ENCODE measurements at places on chromosomes 2 and 18.
A peak's percentile ranks its signal among the peaks of the same experiment; 100 is the strongest.

GRCh38 chr2:105447476-105447875 lies 48.6 kb upstream of the FHL2 start:
- DNase-seq, result no peak

GRCh38 chr2:187446711-187447110 lies 1.3 kb downstream of the CALCRL start:
- no peak for DNase-seq

GRCh38 chr2:171124541-171124940 lies 36.2 kb downstream of the TLK1 start:
- no peak for DNase-seq

DNA sequence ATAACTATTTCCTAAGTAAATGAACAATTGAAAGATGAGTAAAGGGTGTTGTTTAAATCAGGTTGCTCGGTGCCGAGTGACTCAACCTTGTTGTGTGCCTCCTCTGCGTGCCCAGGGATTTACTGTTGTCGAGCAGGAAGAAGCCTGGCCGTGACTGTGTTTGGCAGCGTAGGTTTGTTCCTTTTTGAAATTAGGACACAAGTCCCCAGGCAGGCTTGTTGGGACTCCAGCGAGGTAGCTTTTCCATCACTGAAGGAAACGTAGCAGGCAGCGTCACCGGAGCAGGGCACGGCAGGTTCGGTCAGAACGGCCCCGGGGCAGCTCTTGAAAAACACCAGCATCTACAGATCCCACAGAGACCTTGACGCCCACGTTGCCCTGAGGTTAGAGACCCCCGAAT lies 48.6 kb downstream of the TMEM18 start:
- DNase-seq, result peak; percentile 39

GRCh38 chr2:221715523-221716247 lies 143.6 kb upstream of the EPHA4 start:
- no peak for DNase-seq

GRCh38 chr2:69505710-69506109 lies 68.5 kb upstream of the NFU1 start:
- no peak for DNase-seq

DNA sequence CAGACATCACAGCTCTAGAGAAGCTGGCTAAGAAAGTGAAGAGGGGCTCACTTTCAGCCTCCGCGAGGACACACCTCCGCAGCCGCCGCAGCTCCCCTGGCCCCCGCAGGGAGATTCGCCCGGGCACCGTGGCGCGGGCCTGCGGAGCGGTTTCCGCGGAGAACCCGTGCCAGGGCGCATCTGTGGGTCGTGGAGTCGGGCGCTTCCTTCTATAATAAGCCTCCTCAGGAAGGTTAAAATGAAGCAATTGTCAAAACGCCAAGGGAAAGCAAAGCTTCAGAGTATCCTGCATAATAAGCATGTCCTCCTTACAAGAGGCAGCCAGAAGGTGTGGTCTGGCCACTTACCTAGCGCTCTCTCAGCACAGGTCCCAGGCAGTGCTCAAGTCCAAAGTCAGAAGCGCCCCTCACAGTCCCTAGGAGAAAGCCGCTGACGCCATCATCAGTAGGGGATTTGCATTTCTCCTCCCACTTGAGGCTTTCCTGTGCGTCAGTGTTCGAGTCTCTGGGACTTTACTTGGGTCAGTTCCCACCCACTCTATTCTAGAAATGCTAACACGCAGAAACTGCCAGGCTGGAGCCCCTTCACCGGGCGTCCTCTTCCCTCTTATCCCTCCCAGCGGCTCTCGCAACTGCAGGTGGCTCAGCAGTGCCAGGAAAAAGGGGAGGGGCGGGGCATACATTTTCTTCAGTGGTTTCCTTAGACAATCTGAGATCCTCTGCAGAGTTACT lies at the start of gene STAT4:
Gene STAT4 (minus strand): TSS at position 395 of the 731 bp plus-strand sequence. CDS start 2,791 bp downstream, outside the sequence.
- peak; percentile 31 for DNase-seq

DNA sequence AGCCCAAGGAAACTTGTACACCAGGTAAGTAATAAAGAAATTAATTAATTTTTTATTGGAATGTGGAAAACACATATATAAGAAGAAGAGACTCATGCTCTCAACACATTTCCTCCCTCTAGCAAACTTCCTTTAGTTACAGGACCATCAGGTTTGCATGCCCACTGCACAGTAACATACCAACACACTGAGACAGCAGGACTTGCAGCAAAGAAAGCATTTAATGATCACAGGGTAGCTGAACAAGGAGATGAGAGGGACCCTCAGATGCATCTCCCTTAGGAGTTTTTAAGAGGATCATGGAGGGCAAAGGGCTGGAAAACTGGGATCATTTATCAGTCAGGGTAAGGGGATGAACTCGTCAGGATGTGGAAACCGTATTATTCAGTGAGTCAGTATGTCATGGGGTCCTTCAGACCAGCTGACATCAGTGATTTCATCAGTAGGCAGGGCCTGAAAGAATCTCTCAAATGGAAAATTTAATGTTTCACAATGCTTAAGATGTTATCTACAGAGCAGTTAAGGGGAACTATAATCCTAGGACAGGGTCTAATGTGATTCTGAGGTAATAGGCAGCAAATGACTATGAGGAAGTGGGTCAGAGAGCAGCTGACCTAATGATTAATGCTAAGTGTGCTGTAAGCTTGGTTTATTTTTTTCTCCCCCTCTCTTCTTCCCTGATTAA lies 193.8 kb upstream of the RND3 start:
- no peak for DNase-seq

DNA sequence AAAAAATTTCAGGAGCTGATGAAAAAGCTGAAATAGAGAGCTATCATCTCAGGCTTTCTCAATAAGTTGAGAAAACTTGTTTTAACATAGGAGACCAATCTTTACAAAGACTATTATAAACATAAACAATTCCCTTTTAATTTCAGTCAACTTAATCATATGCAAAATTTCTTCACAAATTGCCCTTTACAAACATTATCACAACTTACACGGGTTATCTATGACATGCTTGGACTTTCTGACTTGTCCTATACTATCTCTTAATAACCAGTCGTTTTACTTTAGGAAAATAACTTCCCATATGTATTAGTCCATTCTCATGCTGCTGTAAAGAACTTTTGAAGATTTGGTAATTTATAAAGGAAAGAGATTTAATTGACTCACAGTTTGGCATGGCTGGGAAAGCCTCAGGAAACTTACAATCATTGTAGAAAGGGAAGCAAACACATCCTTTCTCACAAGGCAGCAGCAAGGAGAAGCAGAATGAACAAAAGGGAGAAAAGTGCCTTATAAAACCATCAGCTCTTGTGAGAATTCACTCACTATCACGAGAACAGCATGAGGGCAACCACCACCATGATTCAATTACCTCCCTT lies 1583.7 kb upstream of the CELF4 start:
- peak; percentile 5 for DNase-seq

GRCh38 chr2:21633911-21634310 lies 510.1 kb downstream of the TDRD15 start:
- no peak for DNase-seq

DNA sequence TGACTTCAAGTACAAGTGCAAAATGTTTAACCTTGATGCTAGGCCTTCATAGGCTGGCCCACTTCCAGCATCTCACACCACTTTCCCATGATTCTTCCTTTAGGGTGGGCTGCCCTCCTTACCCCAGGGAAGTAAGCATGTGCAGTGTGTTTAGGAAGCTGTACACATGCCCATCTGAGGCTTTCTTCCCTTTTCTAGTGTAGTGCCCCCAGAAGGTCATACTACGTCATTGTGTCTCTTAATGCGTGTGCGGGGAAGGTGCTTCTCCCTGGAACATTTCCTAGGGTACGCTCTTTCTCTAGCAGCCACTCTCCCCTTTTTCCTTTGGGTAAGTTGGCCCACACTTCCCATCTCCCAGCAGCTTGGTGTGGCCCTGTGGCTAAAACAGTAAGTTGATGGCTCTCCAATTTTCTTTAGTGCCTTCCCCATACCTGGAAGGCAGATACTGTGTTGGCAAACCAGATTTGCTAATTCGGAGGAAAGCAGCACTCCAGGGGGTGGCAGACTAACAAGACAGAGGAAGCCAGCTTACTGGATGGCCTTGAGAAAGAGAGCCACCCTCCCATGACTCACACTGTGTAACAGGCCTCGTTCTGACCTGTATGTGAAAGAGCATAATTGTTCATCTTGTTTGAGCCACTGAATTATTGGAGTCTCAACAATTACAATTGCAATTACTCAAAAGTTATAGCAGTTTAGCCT lies 1.1 kb upstream of the SULT6B1 start:
- no peak for DNase-seq

GRCh38 chr2:218961651-218962570 lies 2.4 kb downstream of the CDK5R2 start:
- peak; percentile 52 for DNase-seq

GRCh38 chr2:237026981-237027711 lies 58.5 kb upstream of the COPS8 start:
- peak; percentile 75 for DNase-seq

GRCh38 chr2:169077674-169078240 lies 8.4 kb downstream of the DHRS9 start:
- DNase-seq, result no peak

- no peak for DNase-seq
Observed at GRCh38 chr2:2904721-2905350, 472.8 kb downstream of the EIPR1 start.

GRCh38 chr2:28821295-28821958 lies 10.8 kb downstream of the SPDYA start:
- DNase-seq, result no peak

DNA sequence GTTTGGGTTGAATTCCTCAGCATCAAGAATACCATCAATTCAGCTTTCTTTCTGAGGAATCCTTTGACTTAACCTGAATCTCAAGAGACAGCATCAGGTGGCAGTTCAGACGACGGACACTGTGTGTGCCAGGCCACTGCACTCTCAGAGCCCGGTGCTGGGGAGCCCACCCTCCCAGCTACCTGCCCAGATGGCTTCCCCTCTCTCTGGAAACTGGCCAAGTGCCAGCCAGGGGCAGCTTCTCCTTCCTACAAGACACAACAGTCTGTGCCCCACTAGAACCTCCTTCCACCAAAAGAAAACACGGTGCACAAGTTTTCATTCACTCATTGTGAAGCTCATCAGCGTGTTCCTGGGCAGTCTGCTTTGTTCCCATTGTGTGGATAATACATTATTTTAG lies 28.5 kb downstream of the MAL start:
- no peak for DNase-seq

- no peak for DNase-seq
Observed at GRCh38 chr2:28086611-28087010, 196.1 kb downstream of the BABAM2 start.

GRCh38 chr2:203631068-203631757 lies 75.2 kb upstream of the CD28 start:
- DNase-seq, result peak; percentile 25

GRCh38 chr2:67524777-67525176 lies 127.6 kb downstream of the ETAA1 start:
- DNase-seq, result no peak

DNA sequence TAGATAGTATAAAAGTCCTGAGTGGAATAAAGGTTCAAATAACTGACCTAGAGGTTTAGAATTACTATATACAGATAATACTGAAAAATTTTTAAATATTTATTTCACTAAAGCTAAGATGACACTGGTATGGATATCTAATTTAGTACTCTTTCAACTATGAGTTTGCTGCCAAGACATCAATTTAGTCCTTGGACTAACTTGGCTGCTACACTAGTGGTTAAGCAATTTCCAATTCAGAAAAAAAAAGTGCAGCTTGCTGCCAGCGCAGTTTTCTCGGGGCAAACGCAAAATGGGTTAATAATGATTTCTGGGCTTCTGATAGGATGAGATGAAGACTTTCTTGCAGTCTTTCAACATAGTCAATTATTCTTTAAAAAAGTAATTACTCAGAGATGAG lies 10.8 kb downstream of the BUB1 start:
- no peak for DNase-seq

- DNase-seq, result no peak
Observed at GRCh38 chr2:120861576-120862191, 126.0 kb downstream of the GLI2 start.

DNA sequence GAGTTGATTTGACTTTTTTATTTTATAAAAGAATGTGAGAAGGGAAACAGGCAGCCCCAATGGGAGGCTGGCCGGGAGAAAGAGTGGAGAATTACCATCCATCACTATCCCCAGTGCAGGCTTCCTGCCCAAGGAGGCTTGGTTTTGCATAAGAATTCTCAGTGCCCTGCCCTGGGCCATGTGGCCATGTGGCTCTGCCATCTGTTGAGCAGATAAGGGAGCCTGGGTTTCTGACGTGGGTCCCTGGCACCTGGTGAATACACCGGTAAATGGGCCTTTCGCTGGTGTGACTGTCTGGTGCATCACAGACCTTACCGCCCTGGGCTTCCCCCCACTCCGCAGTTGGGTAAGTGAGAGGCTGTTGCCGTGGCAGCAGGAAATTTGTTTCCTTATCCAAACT lies 54.5 kb upstream of the TMEM163 start:
- no peak for DNase-seq

DNA sequence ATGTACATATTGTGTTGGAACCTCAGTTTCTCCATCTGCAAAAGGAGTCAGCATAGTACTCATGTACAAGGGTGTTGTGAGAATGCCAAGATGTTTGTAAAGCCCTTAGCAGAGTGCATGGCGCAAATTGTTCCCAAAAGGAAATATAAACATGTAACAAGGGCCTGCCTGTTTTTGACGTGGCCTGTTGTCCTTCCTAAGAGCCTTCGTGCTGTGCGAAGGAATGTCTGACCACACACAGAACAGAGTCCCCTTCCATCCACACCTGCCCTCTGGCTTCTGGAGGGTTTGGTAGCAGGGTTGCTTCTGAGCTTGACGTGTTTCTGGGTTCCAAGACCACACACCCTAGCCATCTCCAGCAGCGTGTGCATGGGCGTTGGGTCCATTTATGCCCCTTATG lies 34.9 kb downstream of the CABLES1 start:
- DNase-seq, result no peak

DNA sequence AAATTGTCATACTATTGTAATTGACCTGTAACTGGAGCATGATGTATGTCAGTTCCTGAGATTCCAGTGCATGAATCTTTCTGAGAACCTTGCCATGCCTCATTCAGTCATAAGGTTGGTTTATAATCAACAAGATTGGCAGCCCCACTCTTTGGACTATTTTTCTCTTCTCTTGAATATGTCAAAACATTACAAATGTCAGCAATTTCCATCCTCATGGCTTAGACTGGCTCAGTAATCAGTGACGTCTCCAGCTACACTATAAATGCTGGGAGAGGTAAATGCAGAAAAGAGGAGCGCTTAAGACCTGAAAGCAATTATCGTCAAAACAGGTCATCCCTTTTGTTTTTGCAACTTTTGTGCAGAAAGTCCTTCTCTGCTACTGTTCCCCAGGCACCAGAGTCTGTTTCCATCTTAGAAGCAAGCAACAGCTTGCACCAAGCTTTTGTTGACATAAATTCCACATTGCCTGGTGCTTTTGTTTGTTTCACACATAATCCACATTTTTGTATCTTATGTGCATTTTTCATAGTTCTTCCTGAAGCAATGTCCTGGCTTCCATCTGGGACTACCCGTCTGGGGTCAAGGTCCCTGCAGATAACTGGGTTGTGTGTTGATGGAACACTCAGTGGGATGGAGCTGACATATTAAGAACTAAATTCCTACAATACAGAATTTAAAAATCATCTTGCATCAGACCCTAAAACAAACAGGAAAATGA lies 149.8 kb downstream of the OSR1 start:
- DNase-seq, result no peak

GRCh38 chr2:44120428-44120827 lies 48.2 kb upstream of the PPM1B start:
- no peak for DNase-seq

Data from T47D (cell line).